ENCODE measurements at places on chromosomes 1 and 21. TPM values are rescaled to one million over a fixed set of nuclear protein-coding genes. Genes with fewer than 3 reads are reported as not detected.

DNA sequence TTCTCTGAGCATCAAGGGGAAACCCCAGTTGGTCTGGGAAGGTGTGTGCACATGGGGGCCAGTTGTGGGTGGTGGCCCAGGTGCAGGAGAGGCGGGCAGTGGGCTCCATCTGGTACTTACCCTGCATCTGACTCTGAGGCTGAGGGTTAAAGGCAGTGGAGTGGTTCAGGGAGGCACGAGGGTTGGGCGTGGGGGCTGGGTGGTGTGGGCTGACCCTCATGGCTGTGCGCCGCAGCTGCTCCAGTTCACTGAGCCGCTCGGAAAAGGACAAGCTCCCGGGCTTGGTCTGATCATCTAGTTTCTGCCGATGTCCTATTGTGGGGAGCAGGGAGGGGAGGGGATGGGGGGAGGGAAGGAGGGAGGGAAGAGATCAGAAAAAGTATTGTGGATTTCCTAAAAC, 165.5 kb downstream of the CLIC6 start:
- H3K27ac ChIP-seq = no peak overlapping the region
- H3K27me3 ChIP-seq = no peaks in the 10 kb centered on the region
- H3K36me3 ChIP-seq = peaks cover 4% of the 10 kb centered on the region

DNA sequence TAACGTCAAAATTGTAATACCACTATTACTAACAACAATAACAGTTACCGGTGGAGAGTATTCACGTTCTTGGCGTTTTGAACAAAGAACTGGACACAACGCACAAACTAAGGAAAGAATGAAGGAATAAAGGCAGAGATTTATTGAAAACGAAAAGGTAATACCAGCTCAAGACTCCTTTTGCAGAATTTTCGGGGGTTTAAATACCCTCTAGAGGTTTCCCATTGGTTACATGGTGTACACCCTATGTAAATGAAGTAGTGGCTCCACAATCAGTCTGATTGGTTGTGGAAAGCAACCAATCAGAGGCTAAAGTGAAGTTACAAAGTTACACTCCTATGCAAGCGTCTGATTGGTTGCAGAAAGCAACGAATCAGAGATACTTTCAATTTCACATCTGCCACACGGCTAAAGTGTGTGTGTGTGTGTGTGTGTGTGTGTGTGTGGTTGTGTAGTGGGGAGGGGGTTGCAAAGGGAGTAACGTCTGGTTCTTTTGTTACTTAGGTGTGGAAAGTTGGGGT, 1.1 kb upstream of the GTF2B start:
- H3K27me3 ChIP-seq = no peaks in the 10 kb centered on the region
- H3K36me3 ChIP-seq = peaks cover 5% of the 10 kb centered on the region
- H3K4me3 ChIP-seq = peak overlapping the region; percentile 100
- no peak overlapping the region for H3K27ac ChIP-seq

DNA sequence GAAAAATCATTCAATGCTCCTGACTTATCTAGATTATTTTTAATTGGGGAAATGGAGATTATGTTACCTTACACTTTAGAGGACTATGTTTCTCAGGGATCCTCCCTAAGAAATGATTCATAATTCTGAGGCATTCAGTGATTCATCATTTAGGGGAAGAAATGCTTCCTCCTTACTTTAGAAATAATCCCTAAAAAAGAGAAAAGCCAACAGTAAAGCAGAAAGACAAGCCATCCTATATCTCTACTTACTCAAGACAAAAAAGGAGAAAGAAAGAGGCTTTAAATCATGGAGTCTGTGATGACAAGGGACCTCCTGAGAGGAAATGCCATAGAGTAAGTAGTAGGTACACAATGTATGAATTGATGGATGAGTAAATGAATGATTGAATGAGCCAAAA, 137.0 kb downstream of the BRINP2 start:
- no peaks in the 10 kb centered on the region for H3K27me3 ChIP-seq
- no peaks in the 10 kb centered on the region for H3K36me3 ChIP-seq
- no peaks in the 10 kb centered on the region for H3K4me1 ChIP-seq
- DNase-seq = no peak

HCRTR1 gene
- total RNA-seq = not detected

DNA sequence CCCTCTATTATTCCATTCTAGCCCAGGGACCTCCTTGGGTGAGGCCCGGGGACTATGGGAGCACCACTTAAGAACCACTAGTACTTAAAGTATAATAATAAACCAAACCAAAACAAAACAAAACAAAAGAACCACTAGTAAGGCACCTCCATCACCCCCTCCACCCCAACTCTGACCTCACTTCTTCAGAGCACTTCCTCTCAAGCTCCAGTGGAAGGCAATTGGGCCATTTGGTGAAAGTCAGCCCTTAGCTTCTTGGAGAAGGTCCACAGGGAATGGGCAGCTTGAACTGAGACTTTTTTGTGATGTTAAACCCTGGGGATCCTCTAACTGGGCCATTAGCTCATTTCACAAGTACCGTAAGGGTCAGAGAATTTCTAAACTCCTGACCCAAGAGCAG, 237.3 kb downstream of the RHOU start:
- H3K4me3 ChIP-seq = no peak overlapping the region
- H3K27ac ChIP-seq = no peak overlapping the region
- H3K36me3 ChIP-seq = no peaks in the 10 kb centered on the region
- no peaks in the 10 kb centered on the region for H3K27me3 ChIP-seq
- DNase-seq = no peak
- no peaks in the 10 kb centered on the region for H3K4me1 ChIP-seq

GRCh38 chr1:8702850-8703810, 114.3 kb downstream of the RERE start:
- peaks cover 27% of the 10 kb centered on the region for H3K4me1 ChIP-seq
- H3K36me3 ChIP-seq = no peaks in the 10 kb centered on the region
- no peaks in the 10 kb centered on the region for H3K27me3 ChIP-seq
- peak overlapping the region; percentile 80 for H3K27ac ChIP-seq
- DNase-seq = peak; percentile 57
- H3K4me3 ChIP-seq = peak overlapping the region; percentile 51

DMRTA2 gene
- total RNA-seq = 8.0 TPM

DNA sequence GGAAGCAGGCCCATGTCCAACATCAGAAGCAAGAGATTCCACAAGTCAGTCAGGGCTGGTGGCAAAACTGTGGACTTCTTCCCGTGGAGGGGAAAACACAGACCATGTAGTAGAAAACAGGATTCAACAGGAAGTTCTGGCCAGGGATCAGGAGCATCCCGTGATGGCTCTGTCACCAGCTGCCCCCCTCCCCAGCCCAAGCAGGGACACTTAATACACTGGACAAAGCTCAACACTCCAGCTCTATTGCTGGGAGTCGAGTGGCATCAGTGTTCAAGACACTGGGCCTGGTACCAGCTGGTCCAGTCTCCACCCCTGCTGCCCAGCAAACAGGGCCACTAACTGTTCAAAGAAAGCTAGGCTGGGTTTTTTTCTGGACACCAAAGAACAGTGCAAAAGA, 3.7 kb downstream of the SLC45A3 start:
- H3K4me1 ChIP-seq = peaks cover 31% of the 10 kb centered on the region
- no peaks in the 10 kb centered on the region for H3K27me3 ChIP-seq
- no peak overlapping the region for H3K27ac ChIP-seq

HES3 gene
- not detected for total RNA-seq

DNA sequence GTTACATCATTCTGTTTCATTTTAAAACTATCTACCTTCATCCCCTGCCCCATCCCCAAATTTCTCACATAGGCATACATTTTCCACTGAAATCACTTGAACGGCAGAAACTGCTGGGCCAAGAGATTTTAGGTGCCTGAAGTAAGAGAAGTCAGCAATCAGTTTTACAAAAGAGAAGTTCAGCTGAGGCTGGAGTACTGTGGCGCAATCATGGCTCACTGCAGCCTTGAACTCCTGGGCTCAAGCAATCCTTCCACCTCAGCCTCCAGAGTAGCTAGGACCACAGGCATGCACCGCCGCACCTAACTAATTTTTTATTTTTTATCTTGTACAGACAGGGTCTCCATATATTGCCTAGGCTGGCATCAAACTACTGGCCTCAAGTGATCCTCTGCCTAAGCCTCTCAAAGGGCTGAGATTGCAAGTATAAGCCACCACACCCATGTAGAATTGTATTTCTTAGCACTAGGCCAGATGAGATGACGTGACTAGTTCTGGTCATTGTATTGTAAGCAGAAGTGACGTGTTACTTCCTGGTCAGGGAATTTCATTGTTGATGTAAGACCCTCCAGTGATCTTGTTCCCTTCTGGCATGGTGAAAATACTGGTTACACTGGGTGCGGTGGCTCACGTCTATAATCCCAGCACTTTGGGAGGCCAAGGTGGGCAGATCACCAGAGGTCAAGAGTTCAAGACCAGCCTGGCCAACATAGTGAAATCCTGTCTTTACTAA, 7.1 kb downstream of the BECN2 start:
- H3K27me3 ChIP-seq = no peaks in the 10 kb centered on the region
- no peak overlapping the region for H3K4me3 ChIP-seq
- no peak overlapping the region for H3K27ac ChIP-seq
- no peak for DNase-seq
- no peaks in the 10 kb centered on the region for H3K4me1 ChIP-seq

GRCh38 chr1:20308569-20308968, 17.9 kb downstream of the VWA5B1 start:
- H3K27ac ChIP-seq = no peak overlapping the region
- H3K4me3 ChIP-seq = no peak overlapping the region
- DNase-seq = no peak
- no peaks in the 10 kb centered on the region for H3K36me3 ChIP-seq
- H3K27me3 ChIP-seq = no peaks in the 10 kb centered on the region

GRCh38 chr1:224203243-224204016, 20.4 kb downstream of the DEGS1 start:
- H3K27me3 ChIP-seq = no peaks in the 10 kb centered on the region
- H3K4me3 ChIP-seq = no peak overlapping the region
- H3K36me3 ChIP-seq = no peaks in the 10 kb centered on the region
- H3K27ac ChIP-seq = no peak overlapping the region
- DNase-seq = no peak

DNA sequence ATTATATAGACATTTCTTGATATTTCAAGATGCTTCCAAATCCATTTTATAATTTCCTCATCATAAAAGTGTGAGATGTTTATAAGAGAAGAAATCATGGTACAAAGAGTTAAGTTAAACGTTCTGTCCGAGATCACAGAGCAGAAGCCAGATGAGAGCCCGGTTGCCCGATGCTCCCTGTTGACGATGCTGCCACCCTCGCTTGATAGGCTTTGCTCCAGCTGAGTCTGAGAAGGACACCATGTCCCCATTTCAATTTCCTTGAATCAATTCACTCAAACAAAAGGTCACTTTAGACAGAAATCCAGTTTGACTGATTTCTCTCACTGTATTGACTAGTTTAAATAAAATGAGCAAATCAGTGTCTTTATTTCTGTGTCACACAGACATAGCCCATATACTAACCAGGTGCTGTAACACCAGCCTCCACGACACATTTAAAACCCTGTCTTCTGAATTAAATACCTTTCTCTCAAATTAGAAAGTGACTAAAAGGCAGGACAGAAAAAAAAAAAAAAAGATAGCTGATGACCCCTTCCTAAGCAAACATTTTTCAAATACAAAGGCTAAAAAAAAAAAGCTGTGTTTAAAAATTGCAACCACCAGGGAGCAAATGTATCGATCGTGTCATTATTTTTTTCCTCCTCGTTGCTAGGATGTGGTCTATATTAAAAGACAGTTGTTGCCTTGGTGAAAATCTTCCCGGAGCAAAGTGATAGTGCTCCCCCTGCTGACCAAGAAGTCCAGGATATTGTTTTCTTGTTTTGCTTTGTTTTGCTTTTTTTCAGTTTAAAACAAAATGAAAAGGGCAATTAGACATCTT, 35.2 kb downstream of the DNASE2B start:
- no peaks in the 10 kb centered on the region for H3K27me3 ChIP-seq
- no peaks in the 10 kb centered on the region for H3K36me3 ChIP-seq
- peaks cover 16% of the 10 kb centered on the region for H3K4me1 ChIP-seq
- H3K4me3 ChIP-seq = peak overlapping the region; percentile 39
- H3K27ac ChIP-seq = no peak overlapping the region

DNA sequence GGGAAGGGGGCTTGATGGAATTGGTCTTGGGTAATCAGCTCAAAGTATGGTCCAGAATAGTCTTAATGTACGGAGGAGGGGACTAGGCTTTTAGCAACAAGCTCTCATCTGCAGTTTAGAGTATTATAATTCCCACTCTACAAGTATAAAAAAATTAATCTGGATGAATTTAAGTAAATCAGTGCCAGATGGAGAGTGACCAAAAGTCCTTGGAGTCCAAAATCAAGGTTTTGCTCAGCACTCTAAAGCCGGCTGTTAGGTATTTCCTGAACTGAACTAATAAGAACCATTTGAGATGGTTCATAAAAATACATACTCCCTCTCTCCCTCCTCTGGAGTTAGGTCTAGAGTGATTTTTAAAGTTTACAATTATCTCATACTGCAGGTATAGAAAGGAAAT, 23.7 kb downstream of the GLUL start:
- H3K27ac ChIP-seq = no peak overlapping the region
- no peak overlapping the region for H3K4me3 ChIP-seq
- DNase-seq = no peak
- no peaks in the 10 kb centered on the region for H3K4me1 ChIP-seq

DNA sequence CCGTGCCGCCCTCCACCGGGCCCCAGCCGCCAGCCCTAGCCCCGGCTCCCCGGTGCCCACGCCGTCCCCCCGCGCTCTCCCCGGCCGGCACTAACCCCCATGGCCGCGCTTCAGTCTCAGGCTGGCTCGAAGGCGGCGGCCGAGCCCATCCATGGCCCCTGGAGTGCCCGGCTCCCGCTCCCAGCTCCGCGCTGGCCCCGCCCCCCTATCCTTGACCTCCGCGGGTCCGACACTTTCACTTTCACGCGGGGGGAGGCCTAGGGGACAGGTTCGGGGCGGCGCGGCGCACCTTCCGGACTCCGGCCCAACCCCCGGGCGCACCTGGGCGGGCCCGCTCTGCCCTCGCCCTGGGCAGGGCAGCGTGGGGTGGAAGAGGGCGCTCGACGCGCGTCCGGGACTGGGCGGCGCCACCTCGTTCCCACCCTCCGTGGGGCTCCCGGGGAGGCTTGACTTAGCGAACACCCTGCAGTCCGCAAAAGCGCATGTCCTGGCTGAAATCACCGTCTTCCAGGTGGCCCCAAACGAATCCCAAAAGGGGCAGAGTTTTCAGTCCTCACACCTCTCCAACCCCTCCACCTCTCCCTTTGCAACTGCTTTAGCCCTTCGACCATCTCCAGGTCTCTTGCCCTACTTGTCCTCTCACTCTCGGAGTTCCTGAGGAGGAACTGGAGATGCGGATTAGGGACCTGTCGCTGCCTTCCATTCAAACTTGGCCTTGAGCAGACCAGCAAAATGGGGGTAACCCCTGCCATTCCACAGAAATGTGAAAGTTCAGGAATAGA, 3.9 kb upstream of the DENND2D start:
- H3K27ac ChIP-seq = peak overlapping the region; percentile 93
- H3K36me3 ChIP-seq = no peaks in the 10 kb centered on the region
- DNase-seq = peak; percentile 37
- H3K4me3 ChIP-seq = peak overlapping the region; percentile 88
- no peaks in the 10 kb centered on the region for H3K27me3 ChIP-seq

LCE3D gene
- 19.2 TPM for total RNA-seq

GRCh38 chr1:199172171-199173124, 533.6 kb downstream of the PTPRC start:
- H3K27me3 ChIP-seq = no peaks in the 10 kb centered on the region
- no peak overlapping the region for H3K27ac ChIP-seq
- H3K36me3 ChIP-seq = no peaks in the 10 kb centered on the region

- peaks cover 12% of the 10 kb centered on the region for H3K4me1 ChIP-seq
- H3K27me3 ChIP-seq = no peaks in the 10 kb centered on the region
- no peaks in the 10 kb centered on the region for H3K36me3 ChIP-seq
- H3K27ac ChIP-seq = no peak overlapping the region
Measured at GRCh38 chr1:3399732-3400131, 54.7 kb upstream of the ARHGEF16 start.

GRCh38 chr1:48263041-48263440, 40.5 kb downstream of the SLC5A9 start:
- no peak for DNase-seq
- no peak overlapping the region for H3K27ac ChIP-seq
- no peaks in the 10 kb centered on the region for H3K4me1 ChIP-seq
- no peaks in the 10 kb centered on the region for H3K27me3 ChIP-seq
- H3K36me3 ChIP-seq = no peaks in the 10 kb centered on the region
- no peak overlapping the region for H3K4me3 ChIP-seq

All from esophagus squamous epithelium (tissue), 5 donors.